Fibroblast of skin of abdomen (primary cell): ENCODE measurements at places on chromosomes 1 and 21.

GRCh38 chr1:232062967-232063366 is 436.4 kb downstream of the DISC1 start:
- no peak for DNase-seq

- no peak for DNase-seq
These were observed 62.9 kb downstream of the PPP1R12B start for GRCh38 chr1:202411422-202411821.

DNA sequence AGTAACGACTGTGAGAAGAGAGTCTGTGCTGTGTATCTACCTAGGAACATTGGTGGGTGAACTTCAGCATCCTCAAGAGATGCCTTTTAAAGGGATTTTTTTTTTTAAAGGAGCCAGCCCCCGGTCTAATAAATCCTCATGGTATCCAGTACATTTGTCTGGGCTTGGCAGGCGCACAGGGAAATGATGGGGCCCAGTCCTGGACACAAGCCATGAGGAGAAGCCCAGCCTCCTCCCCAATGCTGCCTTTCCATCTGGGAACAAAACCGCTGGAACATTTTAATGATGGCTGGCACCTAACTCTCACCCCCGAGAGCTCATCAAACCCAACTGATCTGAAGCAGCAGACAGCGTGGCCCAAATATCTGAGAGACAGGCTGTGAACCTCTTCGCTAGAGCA is 64.2 kb downstream of the ACOT7 start:
- DNase-seq, result peak; percentile 36

- DNase-seq, result no peak
These were observed 108.1 kb upstream of the EDN2 start for GRCh38 chr1:41592451-41593125.

DNA sequence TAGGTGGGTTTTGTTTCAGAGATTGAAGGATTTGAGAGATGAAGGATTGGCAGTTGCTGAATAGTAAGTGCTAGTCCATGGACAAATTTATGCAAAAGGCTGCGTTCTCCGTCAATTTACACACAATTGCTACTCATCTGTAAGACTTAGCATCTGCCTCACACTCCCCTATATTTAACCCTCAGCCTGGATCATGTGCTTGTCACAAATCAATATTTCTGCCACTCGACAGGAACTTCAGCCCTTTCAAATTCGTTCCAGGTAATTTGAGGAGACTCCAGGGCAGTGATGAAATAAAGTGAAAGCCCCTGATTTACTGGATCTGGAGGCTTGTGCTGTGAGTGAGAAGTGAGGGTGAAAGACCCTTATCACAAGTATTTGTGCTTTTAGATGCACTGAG is 105.6 kb upstream of the UBE2U start:
- no peak for DNase-seq

GRCh38 chr1:178092878-178093493 is 918 bp upstream of the RASAL2 start:
- DNase-seq, result no peak

DNA sequence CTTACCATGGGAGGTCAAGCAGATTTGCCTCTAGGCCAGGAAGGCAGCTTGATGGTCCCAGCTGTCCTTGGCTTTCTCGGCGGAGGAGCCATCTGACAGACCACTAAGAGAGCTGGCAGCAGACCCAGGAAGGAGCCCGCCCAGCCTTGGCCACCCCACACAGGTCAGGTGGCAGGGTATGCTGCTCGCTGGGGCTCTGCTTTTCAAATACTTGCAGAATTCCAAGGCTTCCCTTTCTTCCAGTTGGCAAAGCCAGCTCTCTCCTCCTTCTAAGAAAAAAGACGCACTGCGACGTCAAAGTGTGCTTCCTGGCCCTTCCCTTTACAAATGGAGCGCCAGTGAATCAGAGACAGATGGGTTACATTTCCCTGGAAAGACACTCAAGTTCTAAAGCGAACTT is 229.4 kb downstream of the CACNA1E start:
- no peak for DNase-seq

- no peak for DNase-seq
These were observed 45.9 kb upstream of the DPH5 start for GRCh38 chr1:101071470-101071891.

DNA sequence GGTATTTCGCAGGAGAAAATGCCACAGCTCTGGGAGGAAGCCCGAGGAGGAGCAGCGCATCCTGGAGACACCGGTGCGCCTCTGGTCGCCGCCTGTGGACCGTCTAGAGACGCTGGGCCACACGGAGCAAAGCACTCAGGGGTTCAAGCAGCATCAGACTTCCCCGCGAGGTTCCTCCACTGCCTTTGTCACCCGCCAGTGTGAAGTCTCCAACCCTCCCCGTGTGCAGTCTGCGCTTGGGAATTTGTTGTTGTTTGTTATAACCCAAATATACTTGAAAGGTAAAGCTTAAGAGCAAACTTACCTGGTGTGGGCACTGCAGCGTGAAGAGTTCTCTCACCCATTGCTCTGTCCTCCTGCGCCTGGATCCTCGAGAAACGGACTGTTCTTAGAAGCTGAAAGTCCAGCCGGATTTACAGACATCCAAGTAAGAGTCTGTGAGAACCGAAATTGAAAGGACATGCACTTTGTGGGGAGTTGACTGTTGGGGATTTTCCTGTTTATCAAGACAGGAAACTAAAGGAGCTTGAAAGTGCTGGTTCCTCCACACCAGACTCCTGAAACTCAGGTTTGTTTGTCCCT is at the start of gene GBP4:
Gene GBP4, minus strand, starts transcription at position 452 of the 582 bp plus-strand sequence. Its CDS starts 108 bp downstream, at position 344.
- no peak for DNase-seq

- no peak for DNase-seq
These were observed 714.3 kb downstream of the MATN1 start for GRCh38 chr1:30008998-30009657.

- no peak for DNase-seq
These were observed 349.2 kb upstream of the PLD5 start for GRCh38 chr1:242873661-242874060.

DNA sequence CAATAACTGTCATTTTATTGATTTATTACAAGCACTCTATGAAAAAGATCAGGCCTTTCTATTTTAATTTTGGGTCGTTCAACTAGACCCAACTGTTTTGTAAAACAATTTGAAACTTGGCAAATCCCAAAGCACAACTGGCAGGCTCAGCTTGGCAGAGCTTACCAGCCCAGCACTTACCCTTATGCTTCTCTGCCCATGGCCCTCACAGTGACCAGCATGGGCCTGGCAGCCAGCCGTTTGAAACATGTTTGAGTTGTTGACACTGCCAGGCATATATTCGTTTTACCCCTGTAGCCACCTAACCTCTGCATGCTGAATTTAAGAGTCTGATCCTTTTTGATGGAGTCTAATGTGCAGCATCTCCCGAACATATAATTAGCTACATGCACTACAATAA is 796.7 kb upstream of the ADGRL2 start:
- DNase-seq, result no peak

DNA sequence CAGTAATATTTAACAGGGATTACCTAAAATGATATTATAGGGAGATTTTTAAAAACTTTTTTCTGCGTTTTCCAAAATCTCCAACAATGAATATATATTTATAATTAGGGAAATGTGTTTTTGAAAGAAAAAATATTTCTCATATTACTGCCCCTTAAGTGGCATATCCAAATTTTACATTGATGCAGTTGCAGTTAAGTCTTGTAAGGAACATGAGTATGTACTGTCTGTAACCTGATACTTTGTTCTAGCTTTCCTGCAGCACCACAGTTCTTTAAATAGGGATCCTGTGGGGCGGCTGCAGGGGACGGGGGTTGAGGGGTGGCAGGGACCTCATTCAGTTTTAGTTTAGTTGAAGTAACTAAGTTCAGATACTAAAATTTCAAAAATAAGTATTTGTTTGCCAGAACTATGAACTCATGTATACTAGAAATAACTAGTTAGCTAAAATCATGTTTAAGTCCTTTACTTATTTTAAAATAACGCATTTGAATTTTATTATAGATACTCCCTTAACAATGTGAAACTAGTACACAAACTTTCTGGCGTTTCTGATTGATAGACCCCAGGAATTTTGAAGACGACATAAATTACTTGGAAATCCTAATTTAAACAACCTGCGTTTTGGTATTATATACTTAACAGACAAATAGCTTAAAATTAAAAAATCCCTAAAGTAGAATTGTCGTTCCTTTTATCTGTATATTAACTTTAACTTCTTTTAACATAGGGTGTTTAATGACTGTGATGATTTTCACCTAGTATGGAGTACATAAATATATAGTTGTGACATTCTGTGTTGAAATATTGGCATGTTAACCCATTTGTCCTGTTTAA is 639 bp upstream of the DNAJB4 start:
- peak; percentile 90 for DNase-seq

DNA sequence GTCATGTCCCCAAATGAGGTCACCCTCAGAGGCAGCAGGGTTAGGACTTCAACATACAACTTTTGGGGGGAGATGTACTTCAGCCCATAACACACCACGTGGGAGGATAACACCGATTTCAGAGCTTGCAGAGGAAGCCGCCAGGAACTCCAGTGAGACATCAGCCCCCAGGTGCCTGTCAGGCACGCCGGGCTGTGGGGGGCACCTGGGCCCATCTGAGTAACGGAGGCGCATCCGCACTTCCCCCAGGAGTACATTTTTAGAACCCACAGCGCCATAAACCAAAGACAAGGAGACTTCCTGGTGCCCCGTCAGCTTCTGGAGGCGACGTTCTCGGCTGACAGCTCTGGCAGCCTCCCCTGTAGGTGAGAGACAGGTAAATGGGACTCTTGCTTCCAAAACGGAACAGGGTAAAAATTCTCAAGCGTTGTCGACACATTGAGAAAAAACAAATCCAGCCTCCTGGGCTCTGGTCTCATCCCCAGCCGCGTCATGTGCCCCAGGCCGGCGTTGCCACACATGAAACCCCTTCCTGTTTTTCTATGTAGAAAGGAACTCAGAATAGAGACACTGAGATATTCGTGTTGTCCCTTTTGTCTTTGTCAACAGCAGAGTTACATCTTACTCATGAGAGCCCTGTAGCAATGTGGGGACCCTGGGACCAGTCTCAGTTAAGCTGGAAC is 93.3 kb downstream of the PDE9A start:
- no peak for DNase-seq

DNA sequence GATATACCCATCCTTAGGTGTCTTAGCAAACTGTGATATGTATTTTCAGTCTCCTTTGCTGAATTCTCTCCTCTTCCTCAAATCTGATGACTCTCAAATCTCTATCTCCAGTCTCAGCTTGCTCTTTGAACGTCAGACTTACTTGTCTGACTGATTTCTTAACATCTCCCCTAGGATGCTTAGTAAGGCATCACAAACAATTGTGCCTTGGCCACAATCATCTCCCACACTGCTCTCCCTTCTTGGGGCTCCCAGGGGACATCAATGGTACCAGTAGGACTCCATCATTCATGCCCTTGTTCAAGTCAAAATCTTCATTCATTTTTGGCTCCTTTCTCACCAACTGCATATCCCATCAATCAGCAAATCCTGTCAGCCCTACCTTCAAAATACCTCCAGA is 42.0 kb downstream of the GNG12 start:
- no peak for DNase-seq

- DNase-seq, result no peak
These were observed 55.0 kb upstream of the HMCN1 start for GRCh38 chr1:185679220-185679619.

DNA sequence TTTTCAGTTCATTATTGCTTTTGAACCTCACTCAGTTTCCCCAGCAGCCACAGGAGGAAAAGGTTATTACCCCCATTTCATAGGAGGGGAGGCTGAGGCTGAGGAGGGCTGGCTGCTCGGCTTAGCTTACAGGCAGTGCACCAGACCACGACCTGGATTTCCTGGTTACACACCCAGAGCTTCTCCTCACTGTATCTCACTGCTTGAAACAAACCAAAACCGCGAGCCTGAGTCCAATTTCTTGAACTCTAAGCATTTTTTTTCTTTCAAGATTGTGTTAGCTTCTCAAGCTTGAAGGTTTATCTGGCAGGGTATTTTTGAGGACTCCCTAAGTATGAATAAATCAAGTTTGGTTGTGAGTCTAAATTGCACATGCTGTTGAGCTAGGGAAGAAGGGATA is 188.9 kb upstream of the EDN2 start:
- DNase-seq, result peak; percentile 79

DNA sequence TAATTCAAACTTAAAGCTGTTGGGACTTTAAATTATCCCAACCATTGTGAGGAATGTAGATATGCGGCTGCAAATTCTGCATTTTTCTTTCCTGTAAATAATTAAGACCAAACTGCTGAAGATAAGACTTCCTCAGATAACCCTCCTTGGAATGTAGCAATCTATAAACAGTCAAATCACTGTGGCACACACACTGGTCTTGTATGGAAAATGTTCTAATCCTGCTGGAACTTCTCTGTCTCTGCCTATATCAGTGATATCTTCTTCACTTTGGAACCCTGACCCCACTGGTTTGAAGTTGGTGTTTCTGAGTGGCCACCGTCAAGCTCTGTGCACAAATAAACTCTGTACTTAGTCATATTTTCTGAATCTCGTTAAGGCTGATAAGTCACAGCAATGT is 32.9 kb downstream of the HSF2BP start:
- DNase-seq, result no peak

DNA sequence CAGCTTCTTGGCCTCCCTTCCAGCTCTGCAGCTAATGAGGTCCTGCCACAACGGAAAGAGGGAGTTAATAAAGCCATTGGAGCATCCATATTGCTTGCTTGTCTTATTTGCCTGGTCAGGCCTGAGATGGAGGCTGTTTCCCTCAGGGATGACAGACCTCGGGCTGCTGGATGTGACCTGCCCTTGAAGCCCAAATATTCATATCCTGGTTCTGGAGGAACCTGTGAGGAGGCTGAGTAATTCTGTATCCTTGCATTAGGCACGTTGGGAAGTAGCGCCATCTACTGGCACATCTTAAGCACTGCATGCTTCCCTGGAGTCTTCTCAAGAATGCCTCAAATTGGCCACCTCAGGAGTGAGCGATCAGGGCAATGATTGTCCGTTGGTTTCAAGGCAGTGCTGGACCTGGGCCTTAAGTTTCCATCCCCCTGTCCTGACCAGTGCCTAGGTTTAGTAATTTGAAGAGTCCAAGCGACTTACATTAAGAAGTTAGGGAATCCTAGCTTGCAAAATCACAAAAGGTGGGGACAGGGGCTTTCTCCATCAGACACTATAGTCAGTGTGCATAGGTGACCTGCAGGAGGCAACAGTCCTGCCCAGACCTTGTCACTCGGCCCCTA is 13.8 kb upstream of the NASP start:
- peak; percentile 63 for DNase-seq

DNA sequence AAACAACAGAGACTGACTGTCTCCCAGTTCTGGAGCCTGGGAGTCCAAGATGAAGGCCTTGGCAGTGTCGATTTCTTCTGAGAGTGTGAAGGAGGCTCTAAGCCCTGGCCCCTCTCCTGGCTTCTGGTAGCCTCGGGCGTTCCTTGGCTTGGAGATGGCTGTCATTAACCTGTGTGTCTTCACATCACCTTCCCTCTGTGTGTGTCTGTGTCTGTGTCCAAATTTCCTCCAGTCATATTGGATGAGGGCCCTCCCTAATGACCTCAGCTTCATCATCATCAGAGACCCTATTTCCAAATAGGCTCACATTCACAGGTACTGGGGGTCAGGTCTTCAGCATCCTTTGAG is 138.3 kb downstream of the TOMM20 start:
- no peak for DNase-seq
